ENCODE measurements at places on chromosomes 11 and 22.

DNA sequence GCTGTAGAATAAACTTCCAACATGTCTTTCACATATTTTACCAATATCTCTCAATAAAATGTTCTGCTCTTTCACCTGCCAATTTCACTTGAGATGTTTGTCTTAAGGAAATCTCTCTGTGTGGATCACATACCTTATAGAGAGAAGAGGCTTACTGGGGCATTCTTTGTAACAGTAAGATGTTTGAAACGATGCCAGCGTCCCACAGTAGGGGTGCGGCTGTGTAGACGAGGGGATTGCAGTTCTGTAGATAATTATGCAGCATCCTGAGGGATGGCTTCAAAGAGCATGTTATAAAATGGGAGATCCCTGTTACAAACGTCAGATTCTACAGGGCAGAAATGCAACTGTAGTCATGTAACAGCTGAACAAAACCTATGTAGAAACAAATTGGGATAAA lies 200.0 kb downstream of the TBC1D22A start:
- no peak for DNase-seq

DNA sequence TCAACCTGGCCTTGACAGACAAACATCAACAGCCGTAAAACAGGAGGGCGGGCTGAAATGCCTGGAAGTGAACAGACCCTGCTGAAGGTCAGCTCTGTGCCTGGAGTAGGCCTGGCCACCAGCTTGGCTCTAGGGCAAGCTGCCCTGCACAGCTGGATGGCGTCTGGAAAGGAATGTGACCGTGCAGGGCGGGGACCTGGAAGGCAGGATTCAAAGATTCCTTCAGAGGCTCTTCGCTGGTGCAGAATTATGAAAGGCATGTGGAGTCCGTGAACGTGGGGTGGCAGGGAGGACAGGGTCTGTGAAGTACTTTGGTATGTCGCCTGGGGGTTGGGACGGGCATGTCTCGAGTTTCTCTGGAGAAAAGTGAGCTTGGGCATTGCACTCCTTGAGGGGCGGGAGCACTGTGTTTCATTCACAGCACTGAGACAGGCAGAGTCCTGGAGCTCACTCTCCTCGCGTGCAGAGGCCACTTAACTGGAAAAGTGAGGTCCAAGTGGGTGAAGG lies 1.5 kb downstream of the EHD1 start:
- no peak for DNase-seq

DNA sequence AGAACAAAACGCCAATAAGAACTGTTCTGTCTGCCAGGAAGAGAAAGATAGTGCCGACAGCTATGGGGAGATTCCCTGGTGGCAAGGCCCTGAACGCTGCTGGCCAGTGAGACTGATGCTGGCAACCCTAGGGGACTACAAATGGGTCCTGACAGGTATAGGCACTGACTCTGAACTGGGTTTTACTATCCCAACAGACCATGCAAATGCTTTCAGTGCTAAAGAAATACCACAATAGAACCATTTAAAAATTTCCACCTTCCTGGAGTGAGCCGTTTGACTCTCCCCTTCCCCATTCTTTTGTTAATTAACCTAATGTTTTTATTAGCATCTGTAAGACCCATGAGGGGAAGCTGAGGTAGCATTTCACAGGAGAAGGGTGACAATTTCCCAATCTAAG lies 25.7 kb downstream of the USP28 start:
- DNase-seq, result no peak

DNA sequence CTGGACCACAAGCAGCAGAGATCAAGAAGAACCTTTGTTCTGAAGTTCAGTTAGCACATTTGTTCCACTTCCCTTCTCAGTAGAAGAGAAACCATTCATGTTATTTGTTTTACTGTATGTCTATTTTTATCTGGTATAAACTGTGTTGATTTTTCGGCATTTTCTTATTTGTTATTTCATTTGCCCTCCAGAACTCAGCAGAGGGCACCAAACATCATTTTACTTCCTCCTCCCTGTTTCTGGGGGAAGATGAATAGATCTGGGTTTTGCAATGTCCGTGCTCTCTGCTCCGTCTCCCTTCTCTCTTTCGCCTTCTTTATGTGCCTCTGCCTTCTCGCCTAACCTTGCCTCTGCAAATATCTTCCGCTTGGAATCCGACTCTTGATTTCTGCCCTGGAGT lies 366.9 kb downstream of the NTM start:
- DNase-seq, result no peak

DNA sequence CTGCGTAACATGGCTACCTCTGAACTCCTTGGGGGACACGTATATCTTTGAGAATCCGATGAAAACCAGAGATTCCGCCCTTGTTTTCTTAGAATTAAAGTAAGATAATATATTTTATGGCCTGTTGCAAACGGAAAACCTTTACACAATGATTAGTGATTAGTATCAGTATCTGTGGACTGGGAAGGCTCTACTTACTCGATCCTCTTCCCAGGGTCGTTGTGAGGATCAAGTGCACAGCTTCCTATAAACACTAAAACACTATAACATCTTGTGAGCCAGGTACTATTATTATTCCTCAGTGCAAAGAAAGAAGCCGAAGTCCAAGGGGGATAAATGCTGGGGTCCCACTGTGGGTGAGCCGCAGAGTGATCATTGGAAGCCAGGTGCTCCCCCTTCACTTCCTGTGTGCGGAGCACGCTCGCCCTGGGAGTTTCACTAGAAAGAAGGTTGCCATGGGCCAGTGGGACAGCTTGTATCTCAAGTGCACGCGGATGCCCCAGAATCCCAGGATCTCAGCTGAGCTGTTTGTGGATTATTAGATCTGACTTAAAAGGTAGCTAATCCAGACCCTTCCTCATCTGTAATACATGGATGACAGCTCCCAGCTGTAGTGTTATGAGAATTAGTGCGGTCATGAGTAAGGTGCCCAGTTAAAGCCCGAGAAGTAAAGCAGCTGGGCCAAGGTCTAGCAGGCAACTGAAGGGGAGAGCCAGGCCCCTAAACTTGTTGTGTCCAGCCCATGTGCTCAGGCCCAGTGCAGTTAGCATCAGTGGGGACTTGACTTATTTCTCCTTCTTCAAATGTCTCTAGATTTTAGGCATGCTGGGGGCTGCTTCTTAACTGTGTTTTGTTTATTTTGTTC lies 839 bp downstream of the CBY1 start:
- peak; percentile 35 for DNase-seq

DNA sequence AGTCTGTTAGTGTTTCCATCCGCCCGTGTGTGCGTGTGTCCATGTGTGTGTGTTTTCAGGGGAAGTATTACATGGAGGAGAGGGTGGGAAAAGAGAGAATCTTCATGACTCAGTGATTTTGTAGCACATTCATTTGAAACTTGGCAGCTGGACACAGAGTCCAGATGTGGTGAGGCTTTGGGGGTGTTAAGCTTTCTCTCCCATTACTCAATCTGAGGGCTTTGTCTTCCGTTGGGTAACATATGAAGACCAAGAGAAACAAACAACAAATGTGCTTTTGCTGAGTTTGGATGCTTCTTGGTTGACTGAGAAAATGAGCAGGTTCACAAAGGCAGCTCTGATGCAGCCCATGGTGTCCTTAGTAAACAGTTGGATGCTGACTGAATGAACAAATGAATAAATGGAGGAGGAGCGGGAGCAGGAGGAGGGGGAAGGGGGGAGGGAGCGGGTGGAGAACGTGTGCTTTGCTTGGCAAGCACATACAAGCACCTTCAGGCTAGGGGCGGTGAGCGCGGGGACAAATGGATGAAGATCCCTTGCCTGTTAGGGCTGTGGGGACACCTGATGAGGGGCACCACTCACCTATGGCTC lies 104.3 kb downstream of the ST3GAL4 start:
- no peak for DNase-seq

DNA sequence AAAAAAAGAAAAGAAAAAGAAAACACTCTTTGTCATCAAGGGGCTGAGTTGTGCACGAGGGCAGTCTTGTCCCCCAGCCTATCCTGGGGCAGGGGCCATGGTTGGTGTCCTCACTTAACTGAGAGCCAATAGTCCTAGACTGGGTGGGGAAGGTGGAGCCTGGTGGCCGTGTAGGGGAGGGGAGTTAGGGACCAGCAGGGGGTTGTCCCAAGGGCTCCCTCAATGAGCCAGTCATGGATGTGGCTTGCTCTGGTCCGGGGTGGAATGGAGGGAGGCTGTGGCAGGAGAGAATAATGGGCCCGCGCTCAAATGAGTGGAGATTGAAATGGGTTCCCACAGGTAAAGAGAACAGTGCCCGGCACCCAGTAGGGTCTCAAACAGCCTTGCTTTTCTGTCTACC lies 46.2 kb downstream of the CACNA1I start:
- DNase-seq, result no peak

- DNase-seq, result no peak
Measured at GRCh38 chr11:108620958-108621772, 27.6 kb upstream of the EXPH5 start.

- DNase-seq, result no peak
Measured at GRCh38 chr11:105840391-105840790, 181.6 kb downstream of the MSANTD4 start.

GRCh38 chr11:14538271-14538925 lies 18.2 kb upstream of the PSMA1 start:
- DNase-seq, result no peak

GRCh38 chr11:44002191-44003093 lies 45.3 kb upstream of the ACCSL start:
- no peak for DNase-seq

Measured in activated T-cell treated with anti-CD3 and anti-CD28 coated beads, Interleukin-2, amount 50 U/mL, for 1 hour (primary cell).